ENCODE measurements at places on chromosomes 7 and 10.
A peak's percentile ranks its signal among the peaks of the same experiment; 100 is the strongest.

DNA sequence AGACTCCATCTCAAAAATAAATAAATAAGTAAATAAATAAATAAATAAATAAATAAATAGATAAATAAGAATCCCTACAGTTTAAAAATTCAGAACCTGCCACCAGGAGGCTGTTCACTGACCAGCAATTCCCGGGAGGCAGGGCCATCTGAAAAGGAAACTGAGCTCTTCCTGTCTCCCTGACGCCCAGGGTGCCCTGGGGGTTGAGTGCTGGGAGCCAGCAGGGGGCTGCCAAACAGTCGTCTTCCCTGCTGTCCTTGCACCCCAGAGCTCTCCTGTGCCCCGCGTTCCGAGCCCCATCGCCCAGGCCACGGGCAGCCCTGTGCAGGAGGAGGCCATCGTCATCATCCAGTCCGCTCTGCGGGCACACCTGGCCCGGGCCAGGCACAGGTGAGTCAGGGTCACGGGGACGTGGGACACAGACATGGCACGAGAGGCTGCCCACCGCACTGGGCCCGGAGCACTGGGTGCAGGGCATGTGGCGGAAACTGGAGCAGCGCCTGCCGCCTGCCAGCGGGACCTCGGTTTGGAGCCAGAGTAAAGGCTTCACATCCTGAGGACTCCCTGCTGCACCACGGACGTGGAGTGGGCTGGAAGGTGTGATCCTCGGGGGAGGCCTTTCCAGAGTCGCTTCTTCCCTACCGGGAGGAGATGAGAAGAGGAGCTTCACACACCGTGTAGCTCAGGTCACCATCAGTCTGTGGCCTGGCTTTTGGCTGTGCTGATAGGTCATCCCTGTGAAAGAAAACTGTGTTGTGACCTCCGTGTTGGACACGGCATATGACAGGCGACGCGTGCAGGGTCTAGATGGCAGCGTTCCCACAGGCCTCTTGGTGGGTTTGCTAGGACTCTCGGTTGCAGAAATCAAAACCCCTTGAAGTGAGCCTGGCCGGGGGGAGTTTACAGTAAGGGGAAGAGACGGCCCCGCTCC lies 25.9 kb upstream of the TTYH3 start:
- no peak for DNase-seq

- no peak for DNase-seq
Measured at GRCh38 chr10:89262086-89263051, 10.8 kb upstream of the LIPA start.

DNA sequence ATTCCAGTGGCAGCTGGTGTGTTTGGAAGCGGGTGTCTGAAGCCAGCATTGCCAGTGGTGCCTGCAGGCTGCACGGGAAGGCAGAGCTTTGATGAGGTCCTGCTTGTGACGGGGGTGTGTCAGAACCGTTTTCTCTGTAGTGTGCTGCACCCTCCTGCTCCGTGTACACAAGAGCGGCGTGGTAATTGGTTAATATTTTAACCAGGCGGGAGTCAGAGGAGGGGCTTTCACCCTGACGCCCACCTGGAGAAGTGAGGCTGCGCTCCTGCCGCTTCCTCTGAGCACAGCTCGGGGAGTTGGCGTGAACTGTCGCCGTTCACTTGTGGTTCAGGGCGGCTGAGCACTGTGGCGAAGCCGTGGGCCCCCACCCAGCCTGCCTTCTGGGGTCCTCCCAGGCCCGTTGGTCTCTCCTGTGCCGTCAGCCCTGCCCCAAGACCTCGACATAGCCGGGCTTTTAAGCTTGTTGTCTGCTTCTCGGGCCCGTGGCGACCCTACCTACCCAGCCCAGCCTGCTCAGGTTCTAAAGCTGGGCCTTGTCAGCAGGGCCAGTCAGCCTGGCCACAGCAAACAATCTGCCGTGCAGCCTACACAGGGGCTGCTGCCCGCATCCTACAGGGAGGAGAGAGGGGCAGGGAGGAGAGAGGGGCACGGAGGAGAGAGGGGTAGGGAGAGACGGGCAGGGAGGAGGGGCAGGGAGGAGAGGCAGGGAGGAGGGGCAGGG lies 11.6 kb downstream of the NKX6-2 start:
- no peak for DNase-seq

GRCh38 chr10:47371629-47372485 lies 12.2 kb downstream of the ZNF488 start:
- peak; percentile 6 for DNase-seq

- DNase-seq: no peak
Measured at GRCh38 chr7:131067220-131067619, 260.5 kb upstream of the MKLN1 start.

GRCh38 chr7:831596-832166 lies 595 bp upstream of the SUN1 start:
- no peak for DNase-seq

DNA sequence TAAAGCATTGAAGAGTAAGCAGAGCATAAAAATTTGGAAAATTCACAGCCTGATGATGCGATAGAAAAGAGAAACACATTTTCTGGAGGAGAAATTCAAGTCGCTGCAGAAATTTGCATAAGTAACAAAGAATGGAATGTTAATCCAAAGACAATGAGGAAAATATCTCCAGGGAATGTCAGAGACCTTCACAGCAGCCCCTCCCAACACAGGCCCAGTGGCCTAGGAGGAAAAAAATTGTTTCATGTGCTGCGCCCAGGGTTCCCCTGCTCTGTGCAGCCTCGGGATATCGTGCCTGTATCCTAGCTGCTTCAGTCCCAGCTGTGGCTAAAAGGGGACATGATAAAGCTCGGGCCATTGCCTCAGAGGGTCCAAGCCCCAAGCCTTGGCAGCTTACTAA lies 206.8 kb downstream of the TPK1 start:
- no peak for DNase-seq

GRCh38 chr7:51635775-51636174 lies 319.2 kb upstream of the COBL start:
- no peak for DNase-seq

- DNase-seq: no peak
Measured at GRCh38 chr7:143248761-143249354, 14.4 kb upstream of the GSTK1 start.

DNA sequence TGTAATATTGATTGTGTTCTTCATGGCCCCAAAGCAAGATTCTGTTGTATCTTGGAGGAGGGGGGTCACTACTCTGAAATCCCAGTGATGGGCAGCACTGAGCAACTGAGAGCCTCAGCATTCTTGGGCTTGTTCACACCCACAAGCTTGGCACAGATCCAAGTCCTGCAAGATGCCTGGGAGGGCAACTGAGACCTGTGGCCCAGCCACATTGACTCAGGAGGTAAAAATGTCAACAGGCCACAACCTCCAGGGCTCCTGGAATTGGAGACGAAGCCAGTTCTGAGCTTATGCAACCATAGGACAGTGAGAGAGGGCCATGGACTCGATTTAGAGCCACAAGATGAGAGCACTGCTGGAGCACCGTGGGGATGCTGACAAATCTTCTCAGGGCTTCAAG lies 3.1 kb upstream of the DOCK1 start:
- DNase-seq: no peak

GRCh38 chr7:129958643-129959470 lies 6.1 kb upstream of the UBE2H start:
- DNase-seq: peak; percentile 49

- no peak for DNase-seq
Measured at GRCh38 chr10:69899727-69900595, 98.3 kb downstream of the COL13A1 start.

GRCh38 chr10:29617880-29618340 lies 16.9 kb downstream of the SVIL start:
- DNase-seq: peak; percentile 75

GRCh38 chr10:103598654-103599115 lies 105.2 kb downstream of the NEURL1 start:
- peak; percentile 83 for DNase-seq

DNA sequence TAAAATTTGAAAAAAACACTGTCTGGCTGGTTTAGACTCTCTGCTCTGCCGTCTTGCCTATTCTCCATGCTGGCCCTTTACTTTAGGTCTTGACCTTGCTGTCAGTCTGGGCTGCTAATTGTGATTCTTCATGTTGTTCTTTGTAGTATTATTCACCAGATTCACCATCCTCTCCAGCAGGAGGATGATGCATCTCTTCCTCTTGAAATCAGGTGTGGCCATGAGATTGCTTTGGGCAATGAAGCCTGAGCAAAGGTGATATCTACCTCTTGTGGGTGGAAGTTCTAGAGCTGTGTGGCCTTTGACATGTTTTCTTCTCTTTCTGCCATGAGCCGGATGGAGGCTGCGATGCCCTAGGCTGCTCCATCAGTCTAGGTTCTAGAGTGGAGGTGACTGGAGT lies 51.3 kb upstream of the ITPRID1 start:
- DNase-seq: no peak

- DNase-seq: no peak
Measured at GRCh38 chr7:47301105-47301477, 280.8 kb downstream of the TNS3 start.

GRCh38 chr10:49629431-49629881 lies 15.6 kb downstream of the CHAT start:
- DNase-seq: no peak

DNA sequence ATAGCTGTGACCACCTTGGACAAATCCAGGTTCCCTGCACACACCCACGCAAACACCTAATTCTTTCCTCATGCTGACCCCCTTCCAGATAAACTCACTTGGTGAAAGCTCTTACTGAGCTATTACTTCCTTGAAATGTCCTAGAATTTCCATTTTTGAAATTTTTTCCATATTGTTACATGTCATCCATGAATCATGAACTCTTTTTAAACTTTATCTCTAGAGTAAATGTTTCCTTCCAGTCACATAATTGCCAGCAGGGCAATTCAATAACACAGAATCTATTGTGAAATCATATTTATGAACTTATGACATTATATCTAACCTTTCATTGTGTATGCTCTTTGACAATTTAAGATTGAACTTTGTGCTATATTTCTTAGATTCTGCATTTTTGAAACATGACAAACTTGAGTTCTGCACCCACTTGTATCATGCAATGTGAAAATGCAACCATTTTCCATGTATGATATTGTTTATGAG lies 26.8 kb upstream of the FGL2 start:
- DNase-seq: no peak

DNA sequence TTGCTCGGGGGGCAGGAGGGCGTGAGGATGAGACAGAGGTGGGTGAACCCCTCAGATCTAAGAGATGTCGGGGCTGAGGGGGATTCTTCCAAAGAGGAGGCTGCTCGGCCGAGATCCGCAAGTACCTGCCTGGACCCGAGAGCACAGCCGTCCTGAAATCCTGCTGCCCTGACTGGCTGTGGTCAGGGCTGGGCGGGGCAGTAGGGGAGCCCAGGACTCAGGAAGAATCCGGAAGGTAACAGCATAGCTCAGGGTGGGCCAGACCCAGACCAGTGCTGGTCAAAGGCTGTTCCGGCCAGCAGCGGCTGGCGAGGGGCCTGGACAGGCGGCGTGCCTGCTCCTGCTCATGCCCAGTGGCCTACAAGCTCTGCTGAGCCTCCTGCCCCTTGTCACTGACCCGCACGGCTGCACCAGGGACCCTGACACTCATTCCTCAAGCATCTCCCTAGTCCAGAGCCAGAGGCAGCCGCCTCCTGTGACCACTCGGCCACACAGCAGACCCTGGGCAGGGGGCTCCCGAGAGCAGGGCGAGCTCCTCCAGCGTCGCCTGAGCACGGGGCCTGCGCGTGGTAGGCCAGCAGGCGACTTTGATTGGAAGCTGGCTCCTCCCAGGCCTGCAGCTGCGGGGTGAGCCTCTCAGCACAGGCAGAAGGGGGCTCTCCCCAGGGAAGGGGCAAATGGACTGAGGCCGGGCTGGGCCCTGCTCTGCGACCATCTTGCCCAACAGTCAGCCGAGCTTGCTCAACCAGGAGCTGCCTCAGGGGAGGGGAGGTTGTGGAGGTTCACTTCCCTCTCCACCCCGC lies 3.1 kb upstream of the ADAP1 start:
- DNase-seq: peak; percentile 49
